WERI-Rb-1 (cell line): ENCODE measurements at places on chromosomes 5 and 9.

DNA sequence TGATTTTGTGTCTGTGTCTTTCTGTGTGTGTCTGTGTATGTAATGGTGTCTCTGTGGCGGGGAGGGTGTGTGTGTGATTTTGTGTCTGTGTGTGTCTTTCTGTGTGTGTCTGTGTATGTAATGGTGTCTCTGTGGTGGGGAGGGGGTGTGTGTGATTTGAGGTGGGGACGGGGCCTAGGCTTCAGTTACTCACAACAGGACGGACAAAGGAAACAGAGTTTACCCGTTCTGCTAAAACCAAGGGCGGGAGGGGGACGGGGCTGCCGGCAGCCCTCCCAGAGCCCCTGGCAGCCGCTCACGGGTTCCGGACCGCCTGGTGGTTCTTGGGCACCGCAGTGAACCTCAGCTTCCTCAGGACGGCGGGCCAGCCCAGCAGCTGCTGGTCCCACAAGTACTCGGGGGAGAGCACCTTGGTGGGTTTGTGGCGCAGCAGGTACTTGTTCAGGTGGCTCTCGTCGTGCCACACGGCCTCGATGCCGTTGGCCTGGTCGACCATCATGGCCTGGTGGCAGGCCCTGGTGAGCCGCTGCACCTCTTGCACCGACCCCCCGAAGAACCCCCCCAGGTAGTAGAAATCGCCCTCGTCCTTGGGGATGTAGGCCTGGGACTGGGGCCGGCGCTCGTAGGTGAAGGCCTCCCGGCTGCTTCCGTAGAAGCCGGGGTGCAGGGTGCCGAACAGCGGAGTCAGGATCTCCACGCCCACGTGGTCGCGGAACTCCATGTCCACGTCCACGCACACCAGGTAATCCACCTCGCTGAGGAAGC lies 19.4 kb downstream of the ABO start:
- DNase-seq: no peak

DNA sequence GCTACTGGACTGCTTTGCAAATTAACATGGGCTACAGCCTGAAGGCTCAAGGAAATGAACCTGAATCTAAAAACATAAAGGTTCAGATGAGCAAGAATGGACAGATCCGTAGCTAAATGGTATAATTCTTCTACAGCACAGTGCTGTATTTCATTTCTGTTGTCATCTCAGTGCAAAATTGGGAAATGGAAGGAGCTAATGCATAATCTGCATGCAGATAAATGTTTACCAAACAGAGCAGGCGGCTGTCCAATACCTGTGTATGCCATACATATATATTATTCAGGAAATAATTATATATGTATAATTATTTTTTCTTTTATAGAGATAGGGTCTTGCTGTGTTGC lies 4.3 kb upstream of the HSPA9 start:
- no peak for DNase-seq

- no peak for DNase-seq
These were observed 199.4 kb downstream of the FBN2 start for GRCh38 chr5:128338649-128339048.

DNA sequence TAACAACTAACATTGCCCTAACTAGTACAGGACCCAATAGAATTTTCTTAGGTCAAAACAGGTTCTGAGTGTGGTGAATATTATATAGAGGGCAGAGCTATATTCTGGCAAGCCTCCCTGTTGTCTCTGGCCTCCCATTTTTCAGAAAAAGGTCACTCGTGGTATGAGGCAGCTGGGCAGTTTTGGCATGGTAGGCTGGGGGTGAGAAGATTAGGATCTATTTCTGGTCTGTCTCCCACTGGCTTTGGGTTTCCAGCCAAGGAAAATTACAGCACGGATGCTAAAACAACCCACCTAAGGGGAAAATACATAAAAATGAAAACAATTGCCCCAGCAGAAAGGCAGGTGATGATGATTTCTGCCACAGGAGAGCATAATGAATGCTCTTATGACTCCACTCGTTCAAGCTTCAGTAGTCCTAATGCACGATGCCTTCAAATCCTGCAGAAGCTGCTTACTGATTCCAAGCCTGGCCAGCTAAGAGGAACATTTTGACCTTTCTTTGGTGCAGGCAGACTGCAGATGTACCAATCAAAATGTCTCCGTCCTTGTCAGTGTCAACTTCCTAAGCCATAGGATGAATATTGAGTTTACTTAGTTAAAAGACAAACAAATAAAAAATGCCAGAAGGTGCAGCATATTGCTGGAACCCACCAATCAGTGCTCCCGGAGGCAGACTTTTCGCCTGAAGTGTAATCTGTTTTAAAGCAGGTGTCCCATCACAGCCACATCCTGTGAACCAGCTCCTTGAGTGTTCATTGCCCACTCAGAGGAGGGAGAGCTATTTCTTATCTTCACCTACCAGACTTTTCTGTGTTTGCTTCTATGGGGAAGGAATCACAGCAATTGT lies 435.4 kb downstream of the ZSWIM6 start:
- DNase-seq: no peak

DNA sequence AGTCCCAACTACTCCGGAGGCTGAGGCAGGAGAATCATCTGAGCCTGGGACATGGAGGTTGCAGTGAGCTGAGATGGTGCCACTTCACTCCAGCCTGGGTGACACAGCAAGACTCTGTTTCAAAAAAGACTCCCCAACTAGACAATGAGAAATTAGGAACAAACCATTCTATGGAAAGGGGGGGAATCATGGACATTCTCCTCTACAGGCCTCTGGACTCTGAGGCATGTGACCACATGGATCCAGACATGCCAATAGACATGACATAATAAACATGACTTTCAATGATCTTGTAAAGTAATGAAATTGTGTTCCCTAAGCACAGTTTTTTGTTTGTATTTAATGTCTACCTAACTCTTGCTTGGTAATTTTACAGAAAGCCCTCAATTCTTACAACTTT lies 8.8 kb downstream of the HOMER1 start:
- no peak for DNase-seq

GRCh38 chr9:130555968-130556367 lies 23.4 kb upstream of the FUBP3 start:
- no peak for DNase-seq

GRCh38 chr9:84481231-84481630 lies 140.7 kb upstream of the SLC28A3 start:
- DNase-seq: no peak

GRCh38 chr5:69042500-69042899 lies 51.3 kb upstream of the SLC30A5 start:
- no peak for DNase-seq

DNA sequence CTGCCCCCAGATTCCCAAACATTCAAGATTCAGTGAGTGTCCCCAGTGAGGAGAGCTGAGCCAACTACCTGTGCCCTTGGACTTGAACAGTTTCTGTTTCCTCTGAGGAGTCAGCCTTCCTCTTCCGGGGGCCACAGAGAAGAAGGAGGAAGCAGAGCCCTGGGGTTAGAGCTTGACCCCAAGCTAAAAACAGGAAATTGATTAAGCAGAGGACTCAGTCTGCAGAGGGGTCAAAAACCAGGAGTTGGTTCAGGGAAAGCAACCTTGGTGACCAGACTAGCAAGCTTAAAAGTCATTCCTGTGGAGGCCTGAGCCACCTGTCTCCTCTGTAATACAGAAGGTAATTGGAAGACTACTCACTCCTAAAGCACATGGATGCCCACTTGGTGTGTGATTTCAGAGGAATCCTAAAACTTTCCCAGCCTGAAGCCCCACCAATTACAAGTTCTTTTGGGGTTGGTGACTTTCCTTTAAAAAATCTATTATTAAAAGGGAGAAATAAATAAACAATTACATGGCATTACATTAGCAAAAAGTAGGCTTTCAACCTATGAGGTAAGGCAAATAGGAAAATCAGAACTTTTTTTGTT lies 64.2 kb upstream of the SELENOP start:
- DNase-seq: no peak

DNA sequence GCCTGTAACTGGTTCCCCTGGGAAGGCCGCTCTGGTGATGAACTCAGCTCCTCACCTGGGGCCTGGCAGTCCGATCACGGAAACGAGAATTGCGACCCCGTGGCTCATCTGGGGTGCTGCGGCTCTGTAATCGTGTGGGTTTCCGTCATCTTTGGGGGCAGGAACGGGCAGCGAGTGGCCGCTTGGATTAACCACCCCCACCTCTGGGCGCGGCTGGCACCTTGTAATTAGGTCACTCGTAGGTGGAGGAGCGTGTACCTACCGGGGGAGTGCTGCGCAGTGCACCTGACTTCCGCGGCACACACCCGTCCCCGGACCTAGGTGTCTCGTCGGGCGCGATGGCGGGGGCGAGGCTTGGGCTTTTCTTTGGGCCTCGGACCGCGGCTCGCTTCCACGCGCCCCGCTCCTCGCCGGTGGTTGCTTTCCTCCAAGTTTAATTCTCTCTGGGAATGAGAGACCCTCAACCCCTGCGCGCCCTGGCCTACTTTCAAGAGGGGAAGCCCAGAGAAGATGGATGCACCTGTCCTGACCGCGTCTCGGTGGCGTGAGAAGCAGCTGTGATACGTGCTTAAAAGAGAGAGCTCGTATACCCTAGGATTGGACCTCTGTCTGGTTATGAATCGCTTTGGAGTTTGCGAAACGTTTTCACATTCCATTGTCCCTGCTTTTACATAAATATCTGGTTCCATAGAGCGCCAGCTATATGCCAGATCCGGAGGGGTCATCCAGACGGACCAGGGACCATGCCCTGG lies 744 bp upstream of the PPP2CA start:
- no peak for DNase-seq

GRCh38 chr5:175520321-175520720 lies 42.0 kb downstream of the SFXN1 start:
- DNase-seq: no peak
